ENCODE measurements at places on chromosomes 5 and 9.

GRCh38 chr9:28781481-28781880 lies 1208.2 kb upstream of the C9orf72 start:
- no peak overlapping the region for H3K27ac ChIP-seq
- no peak for DNase-seq
- no peaks in the 10 kb centered on the region for H3K27me3 ChIP-seq
- H3K36me3 ChIP-seq, result no peaks in the 10 kb centered on the region
- no peak overlapping the region for H3K4me3 ChIP-seq

- H3K27me3 ChIP-seq, result no peaks in the 10 kb centered on the region
- no peak for DNase-seq
- H3K4me1 ChIP-seq, result peaks cover 16% of the 10 kb centered on the region
- no peak overlapping the region for H3K4me3 ChIP-seq
Observed at GRCh38 chr9:87601176-87601575, 103.5 kb downstream of the DAPK1 start.

- DNase-seq, result no peak
- no peak overlapping the region for H3K27ac ChIP-seq
- no peak overlapping the region for H3K4me3 ChIP-seq
Observed at GRCh38 chr9:75184471-75184870, 96.2 kb downstream of the OSTF1 start.

GRCh38 chr5:68433526-68433922 lies 218.0 kb downstream of the PIK3R1 start:
- H3K4me1 ChIP-seq, result peaks cover 19% of the 10 kb centered on the region
- no peaks in the 10 kb centered on the region for H3K27me3 ChIP-seq
- H3K27ac ChIP-seq, result peak overlapping the region; percentile 75
- no peaks in the 10 kb centered on the region for H3K36me3 ChIP-seq
- H3K4me3 ChIP-seq, result no peak overlapping the region
- no peak for DNase-seq

DNA sequence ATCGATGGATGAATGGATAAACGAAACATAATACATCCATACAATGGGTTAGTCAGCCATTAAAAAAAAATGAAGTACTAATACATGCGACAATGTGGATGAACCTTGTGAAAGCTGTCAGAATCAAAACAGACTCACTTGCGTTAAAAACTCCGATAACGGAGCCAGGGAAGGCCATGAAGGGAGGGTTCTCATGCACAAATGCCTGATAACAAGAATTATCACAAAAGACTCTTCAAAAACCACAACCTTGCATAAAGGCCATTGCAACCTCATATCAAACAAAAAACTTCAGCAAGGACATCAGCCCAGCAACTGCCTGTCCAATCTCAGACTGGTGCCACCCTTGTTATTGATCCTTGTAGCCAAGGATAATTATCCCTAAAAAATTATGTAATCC lies 13.7 kb downstream of the ERMP1 start:
- H3K36me3 ChIP-seq, result peaks cover 48% of the 10 kb centered on the region
- DNase-seq, result no peak
- H3K4me1 ChIP-seq, result peaks cover 7% of the 10 kb centered on the region

- peaks cover 2% of the 10 kb centered on the region for H3K4me1 ChIP-seq
- DNase-seq, result no peak
- H3K4me3 ChIP-seq, result no peak overlapping the region
Observed at GRCh38 chr9:127065592-127065991, 56.8 kb downstream of the ANGPTL2 start.

DNA sequence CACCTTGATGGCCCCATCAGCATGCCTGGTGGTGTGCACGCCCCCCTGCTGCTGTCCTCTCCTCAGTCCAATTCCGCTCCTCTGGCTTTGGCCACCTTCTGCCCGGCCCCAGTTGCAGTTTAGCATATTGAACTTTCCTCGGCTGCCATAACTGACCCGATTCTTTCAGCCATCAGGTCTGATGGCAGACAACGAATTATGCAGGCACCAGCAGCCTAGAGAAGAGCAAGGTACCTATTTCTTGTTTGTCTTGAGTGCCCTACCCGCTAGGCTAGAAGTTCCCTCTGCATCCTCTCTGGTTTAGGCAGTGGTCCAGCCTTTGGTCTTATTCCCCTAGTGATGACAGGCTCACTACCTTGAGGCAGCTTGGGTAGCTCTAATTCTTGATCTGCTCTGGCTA lies 43.0 kb upstream of the SLC25A51 start:
- peak overlapping the region; percentile 96 for H3K27ac ChIP-seq
- DNase-seq, result no peak
- H3K27me3 ChIP-seq, result no peaks in the 10 kb centered on the region
- H3K36me3 ChIP-seq, result peaks cover 56% of the 10 kb centered on the region
- no peak overlapping the region for H3K4me3 ChIP-seq
